ENCODE measurements at places on chromosomes 1 and 21. TPM values are rescaled to one million over a fixed set of nuclear protein-coding genes. Genes with fewer than 3 reads are reported as not detected.

Gene PLPPR4
- total RNA-seq = 1.9 TPM

Gene NGF
- total RNA-seq = 10.1 TPM

Gene TRABD2B
- not detected for total RNA-seq

Gene MRAP
- not detected for total RNA-seq

Gene PLEKHN1
- total RNA-seq = 0.33 TPM

Gene OR2T3
- not detected for total RNA-seq

Gene FCMR
- total RNA-seq = not detected
